ENCODE measurements at places on chromosomes 1 and 21.

DNA sequence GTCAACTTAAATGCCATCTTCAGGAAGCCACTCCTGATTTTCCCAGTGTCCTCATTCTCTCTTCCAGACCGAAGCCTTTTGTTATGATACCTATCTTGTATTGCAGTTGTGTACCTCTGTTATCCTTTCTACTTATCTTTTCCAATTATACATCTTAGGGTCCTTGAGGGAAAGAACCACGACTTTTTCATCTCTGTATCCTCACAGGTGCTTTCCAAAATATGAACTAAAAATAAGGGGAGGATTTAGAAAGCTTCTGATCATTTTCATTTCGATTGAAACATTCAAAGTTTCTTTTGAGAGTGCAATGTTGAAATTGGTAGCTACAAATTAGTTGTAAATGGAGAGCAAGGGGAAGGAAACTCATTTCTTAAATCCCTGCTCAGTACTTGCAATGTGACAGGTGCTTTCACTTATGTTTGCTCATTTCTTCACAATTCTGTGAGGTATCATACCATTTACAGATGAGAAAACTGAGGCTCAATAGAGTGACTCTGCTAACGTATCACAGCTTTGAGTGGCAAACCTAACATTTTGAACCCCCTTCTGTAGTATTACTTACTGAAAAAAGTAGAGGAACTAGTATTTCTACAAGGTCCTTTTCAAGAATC lies 24.2 kb downstream of the SLC19A2 start:
- no peak for DNase-seq

- DNase-seq = no peak
Observed at GRCh38 chr1:204335085-204335484, 24.6 kb downstream of the PLEKHA6 start.

GRCh38 chr21:25273959-25274358 lies 333.3 kb downstream of the MRPL39 start:
- DNase-seq = no peak

- DNase-seq = no peak
Observed at GRCh38 chr1:234893725-234894630, 234.7 kb downstream of the TOMM20 start.

GRCh38 chr1:151728151-151729054 lies 7.1 kb downstream of the RIIAD1 start:
- no peak for DNase-seq

GRCh38 chr1:155392898-155393411 lies 72.3 kb downstream of the RUSC1 start:
- DNase-seq = no peak

GRCh38 chr1:21337928-21338572 lies 47.8 kb upstream of the ECE1 start:
- DNase-seq = peak; percentile 98

DNA sequence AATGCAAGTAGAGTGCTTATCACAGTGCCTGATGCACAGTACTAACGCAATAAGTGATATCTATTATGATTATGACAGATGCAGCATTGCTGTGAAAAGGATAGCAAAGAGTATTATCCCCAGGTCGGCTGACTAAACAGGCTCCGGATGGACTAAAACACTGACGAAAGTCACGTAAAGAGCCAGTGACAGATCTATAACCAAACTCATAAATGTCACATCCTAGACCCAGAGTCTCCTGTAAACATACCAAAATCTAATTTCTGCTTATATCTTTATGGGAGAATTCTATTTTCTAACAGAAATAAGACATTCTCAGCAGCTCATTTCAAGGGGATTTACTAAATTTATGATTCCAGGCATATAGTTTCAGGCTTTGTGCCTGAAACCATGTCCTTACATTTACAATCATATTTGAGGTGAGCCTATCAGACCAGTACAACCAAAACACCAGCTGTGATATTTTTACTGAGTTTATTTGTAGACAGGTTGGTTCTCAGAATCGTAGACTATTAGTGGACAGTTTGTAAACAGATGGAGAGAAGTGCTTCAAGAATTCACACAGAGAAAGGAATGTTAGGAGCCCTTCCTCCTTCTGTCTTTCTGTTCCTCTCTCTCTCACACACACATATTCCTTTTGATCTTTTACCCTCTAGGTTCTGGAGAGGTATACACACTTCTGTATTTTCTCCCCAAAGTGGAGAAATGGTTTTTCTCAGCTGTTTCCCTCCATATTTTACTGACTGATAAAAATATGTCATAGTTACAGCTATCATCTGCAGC lies 52.4 kb upstream of the WDR26 start:
- DNase-seq = no peak

DNA sequence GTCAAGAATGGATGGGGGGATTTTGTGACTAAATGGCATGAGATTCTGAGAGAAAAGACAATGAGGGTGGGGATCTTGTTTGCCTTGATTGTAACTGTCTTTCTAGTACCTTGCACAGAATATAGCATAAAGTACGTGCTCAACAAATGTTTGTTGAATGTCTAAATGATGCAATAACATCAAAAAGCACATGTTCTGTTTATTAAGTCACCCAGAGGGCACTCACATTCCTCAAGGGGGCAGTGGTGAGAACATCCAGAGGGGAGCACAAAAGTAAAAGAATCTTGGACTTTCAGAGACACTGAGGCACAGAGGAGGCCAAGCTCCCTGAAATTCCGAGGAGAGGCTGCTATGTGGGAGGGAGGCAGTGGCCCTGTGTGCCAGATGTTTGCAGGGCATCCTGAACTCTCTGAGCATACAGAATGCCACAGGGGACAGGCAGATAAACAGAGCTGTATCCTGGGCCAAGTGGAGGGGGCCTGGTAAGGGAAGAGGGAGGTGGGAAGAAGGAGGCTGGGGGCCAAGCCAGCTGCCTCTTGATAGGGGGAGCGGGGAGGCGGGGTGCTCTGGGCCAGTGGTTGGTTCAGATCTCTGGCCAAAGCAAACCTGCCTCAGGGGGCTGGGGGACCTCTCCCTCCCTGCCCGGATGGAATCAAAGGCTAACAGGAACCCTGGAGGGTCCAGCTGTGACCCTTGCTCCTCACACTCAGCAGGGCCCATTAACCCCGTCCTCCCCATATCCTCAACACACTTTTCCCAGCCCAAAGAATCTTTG lies 6.5 kb upstream of the ATP1A2 start:
- no peak for DNase-seq

- DNase-seq = peak; percentile 77
Observed at GRCh38 chr1:32702599-32703478, at the start of gene SYNC. Gene SYNC (minus strand): TSS chr1:32702770. CDS start chr1:32702660, 110 bp downstream.

GRCh38 chr1:151862604-151863003 lies 9.1 kb upstream of the THEM5 start:
- DNase-seq = no peak

All from ovary (tissue), 10 donors.